Pancreas (tissue), 10 donors: ENCODE measurements at places on chromosomes 13 and 19. TPM values are rescaled to one million over a fixed set of nuclear protein-coding genes. Genes with fewer than 3 reads are reported as not detected.

GRCh38 chr13:103757361-103757760 lies 691.1 kb upstream of the SLC10A2 start:
- H3K4me1 ChIP-seq: no peaks in the 10 kb centered on the region
- no peaks in the 10 kb centered on the region for H3K36me3 ChIP-seq
- no peak overlapping the region for H3K4me3 ChIP-seq
- DNase-seq: no peak

DNA sequence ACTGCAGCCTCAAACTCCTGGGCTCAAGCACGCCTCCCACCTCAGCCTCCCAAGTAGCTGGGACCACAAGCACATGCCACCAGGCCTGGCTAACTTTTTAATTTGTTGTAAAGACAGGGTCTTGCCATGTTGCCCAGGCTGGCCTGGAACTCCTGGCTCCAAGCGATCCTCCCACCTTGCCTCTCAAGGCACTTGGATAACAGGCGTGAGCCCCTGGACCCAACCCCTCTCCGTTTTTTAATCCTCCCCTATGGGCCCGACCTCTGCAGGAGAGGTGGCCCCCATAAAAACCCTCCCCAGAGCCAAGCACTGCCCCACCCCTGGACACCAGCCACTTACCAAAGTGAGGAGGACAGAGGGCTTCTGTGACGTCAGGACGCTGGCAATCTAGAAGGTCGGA lies 28.6 kb downstream of the PEPD start:
- peak; percentile 16 for DNase-seq
- H3K4me3 ChIP-seq: no peak overlapping the region
- H3K4me1 ChIP-seq: no peaks in the 10 kb centered on the region
- no peaks in the 10 kb centered on the region for H3K36me3 ChIP-seq

DNA sequence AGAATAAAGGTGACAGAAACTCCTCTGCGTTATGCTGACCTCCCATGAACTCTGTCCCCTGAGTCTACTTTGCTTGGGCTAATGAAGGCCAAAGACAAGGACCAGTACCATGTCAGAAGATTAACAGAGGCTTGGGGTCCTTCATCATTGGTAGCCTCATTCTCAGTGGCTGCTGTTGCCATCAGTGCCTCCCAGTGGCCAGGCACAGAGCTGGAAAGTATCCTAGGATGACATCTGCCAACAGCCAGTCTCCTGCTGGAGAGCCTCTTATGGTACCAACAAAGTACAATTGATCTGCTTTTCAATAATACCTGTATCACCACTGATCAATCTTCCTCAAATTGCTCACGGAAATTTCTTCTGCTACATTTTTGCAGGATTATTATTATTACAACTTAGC lies 281.6 kb downstream of the DNAJC15 start:
- no peaks in the 10 kb centered on the region for H3K4me1 ChIP-seq
- H3K4me3 ChIP-seq: no peak overlapping the region
- no peak for DNase-seq
- no peaks in the 10 kb centered on the region for H3K27me3 ChIP-seq

- peak; percentile 35 for DNase-seq
- peaks cover 88% of the 10 kb centered on the region for H3K36me3 ChIP-seq
- no peaks in the 10 kb centered on the region for H3K27me3 ChIP-seq
- H3K27ac ChIP-seq: no peak overlapping the region
- H3K4me1 ChIP-seq: no peaks in the 10 kb centered on the region
Measured at GRCh38 chr19:808423-808775, 11.1 kb downstream of the PTBP1 start.

- no peaks in the 10 kb centered on the region for H3K36me3 ChIP-seq
- no peak for DNase-seq
- H3K4me3 ChIP-seq: no peak overlapping the region
- no peak overlapping the region for H3K27ac ChIP-seq
- no peaks in the 10 kb centered on the region for H3K4me1 ChIP-seq
- no peaks in the 10 kb centered on the region for H3K27me3 ChIP-seq
Measured at GRCh38 chr19:36267061-36267845, 52.3 kb downstream of the ZNF146 start.

GRCh38 chr13:80101040-80101439 lies 239.9 kb downstream of the SPRY2 start:
- H3K4me3 ChIP-seq: no peak overlapping the region
- no peak overlapping the region for H3K27ac ChIP-seq
- DNase-seq: no peak
- H3K36me3 ChIP-seq: no peaks in the 10 kb centered on the region

DNA sequence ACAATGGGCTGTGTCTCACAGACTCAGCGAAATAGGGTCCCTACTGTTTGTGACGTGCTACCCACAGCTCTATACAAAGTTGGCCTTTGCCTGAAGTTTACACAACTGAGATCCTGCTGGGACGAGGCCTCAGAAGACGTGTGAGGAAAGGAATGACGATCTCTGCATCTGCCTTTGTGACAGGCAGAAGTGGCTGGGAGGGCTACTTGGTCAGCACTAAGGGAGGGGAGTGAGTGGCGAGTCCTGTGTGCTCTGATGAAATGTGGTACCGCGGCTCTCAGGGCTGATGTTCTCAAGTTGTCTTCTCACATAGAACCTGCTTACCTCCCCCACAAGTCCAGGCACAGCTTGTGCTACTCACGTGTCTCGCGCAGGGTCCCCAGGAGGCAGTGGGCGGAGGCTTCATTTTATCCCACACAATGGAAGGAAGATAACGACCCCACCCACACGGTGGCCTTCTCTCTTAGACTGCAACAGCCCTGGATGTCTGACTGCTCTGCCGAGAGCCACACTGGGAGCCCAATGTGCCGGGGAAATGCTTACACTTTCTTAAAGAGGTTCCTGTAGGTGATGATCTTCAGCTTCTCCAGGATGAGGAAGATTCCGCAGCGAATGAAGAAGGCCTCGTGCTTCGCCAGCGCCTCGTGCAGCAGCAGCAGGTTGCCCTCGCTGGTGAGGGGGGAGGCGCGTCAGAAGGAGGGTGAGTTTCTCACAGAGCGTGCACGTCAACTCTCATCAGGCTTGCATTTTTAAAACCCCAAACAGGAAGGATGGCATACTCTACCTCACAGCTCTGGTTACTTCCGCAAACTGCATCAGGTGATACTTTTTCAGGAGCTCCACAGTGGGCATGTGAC lies 21.2 kb downstream of the PROZ start:
- DNase-seq: no peak
- peaks cover 26% of the 10 kb centered on the region for H3K36me3 ChIP-seq
- no peak overlapping the region for H3K27ac ChIP-seq
- no peaks in the 10 kb centered on the region for H3K27me3 ChIP-seq
- H3K4me1 ChIP-seq: no peaks in the 10 kb centered on the region

DNA sequence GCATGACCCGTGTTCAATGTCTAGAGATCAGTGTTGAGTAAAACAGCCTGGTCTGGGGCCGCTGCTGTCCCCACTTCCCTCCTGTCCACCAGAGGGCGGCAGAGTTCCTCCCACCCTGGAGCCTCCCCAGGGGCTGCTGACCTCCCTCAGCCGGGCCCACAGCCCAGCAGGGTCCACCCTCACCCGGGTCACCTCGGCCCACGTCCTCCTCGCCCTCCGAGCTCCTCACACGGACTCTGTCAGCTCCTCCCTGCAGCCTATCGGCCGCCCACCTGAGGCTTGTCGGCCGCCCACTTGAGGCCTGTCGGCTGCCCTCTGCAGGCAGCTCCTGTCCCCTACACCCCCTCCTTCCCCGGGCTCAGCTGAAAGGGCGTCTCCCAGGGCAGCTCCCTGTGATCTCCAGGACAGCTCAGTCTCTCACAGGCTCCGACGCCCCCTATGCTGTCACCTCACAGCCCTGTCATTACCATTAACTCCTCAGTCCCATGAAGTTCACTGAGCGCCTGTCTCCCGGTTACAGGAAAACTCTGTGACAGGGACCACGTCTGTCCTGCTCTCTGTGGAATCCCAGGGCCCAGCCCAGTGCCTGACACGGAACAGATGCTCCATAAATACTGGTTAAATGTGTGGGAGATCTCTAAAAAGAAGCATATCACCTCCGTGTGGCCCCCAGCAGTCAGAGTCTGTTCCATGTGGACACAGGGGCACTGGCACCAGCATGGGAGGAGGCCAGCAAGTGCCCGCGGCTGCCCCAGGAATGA lies 1.5 kb upstream of the CEACAM5 start:
- DNase-seq: peak; percentile 54
- H3K36me3 ChIP-seq: no peaks in the 10 kb centered on the region
- no peak overlapping the region for H3K27ac ChIP-seq
- no peak overlapping the region for H3K4me3 ChIP-seq
- no peaks in the 10 kb centered on the region for H3K4me1 ChIP-seq

GRCh38 chr19:55643887-55644176 lies 383 bp downstream of the ZNF581 start:
- no peaks in the 10 kb centered on the region for H3K27me3 ChIP-seq
- peak overlapping the region; percentile 33 for H3K4me3 ChIP-seq
- no peaks in the 10 kb centered on the region for H3K36me3 ChIP-seq
- H3K4me1 ChIP-seq: peaks cover 17% of the 10 kb centered on the region
- DNase-seq: no peak

- no peaks in the 10 kb centered on the region for H3K36me3 ChIP-seq
- H3K4me3 ChIP-seq: no peak overlapping the region
- DNase-seq: peak; percentile 55
- H3K4me1 ChIP-seq: peaks cover 8% of the 10 kb centered on the region
- no peak overlapping the region for H3K27ac ChIP-seq
- H3K27me3 ChIP-seq: no peaks in the 10 kb centered on the region
Measured at GRCh38 chr19:4606921-4607678, 32.2 kb upstream of the TNFAIP8L1 start.

GRCh38 chr19:44592451-44592890 lies 20.9 kb upstream of the IGSF23 start:
- H3K4me3 ChIP-seq: no peak overlapping the region
- DNase-seq: peak; percentile 49
- H3K27me3 ChIP-seq: no peaks in the 10 kb centered on the region
- H3K4me1 ChIP-seq: peaks cover 5% of the 10 kb centered on the region
- H3K27ac ChIP-seq: peak overlapping the region; percentile 8
- H3K36me3 ChIP-seq: no peaks in the 10 kb centered on the region

- no peaks in the 10 kb centered on the region for H3K27me3 ChIP-seq
- no peak for DNase-seq
- H3K36me3 ChIP-seq: no peaks in the 10 kb centered on the region
- no peak overlapping the region for H3K4me3 ChIP-seq
- H3K27ac ChIP-seq: no peak overlapping the region
Measured at GRCh38 chr13:27125357-27126282, 46.0 kb downstream of the USP12 start.

GRCh38 chr13:86567119-86567518 lies 767.9 kb upstream of the SLITRK6 start:
- DNase-seq: no peak
- no peaks in the 10 kb centered on the region for H3K27me3 ChIP-seq
- no peaks in the 10 kb centered on the region for H3K4me1 ChIP-seq
- H3K36me3 ChIP-seq: no peaks in the 10 kb centered on the region

DNA sequence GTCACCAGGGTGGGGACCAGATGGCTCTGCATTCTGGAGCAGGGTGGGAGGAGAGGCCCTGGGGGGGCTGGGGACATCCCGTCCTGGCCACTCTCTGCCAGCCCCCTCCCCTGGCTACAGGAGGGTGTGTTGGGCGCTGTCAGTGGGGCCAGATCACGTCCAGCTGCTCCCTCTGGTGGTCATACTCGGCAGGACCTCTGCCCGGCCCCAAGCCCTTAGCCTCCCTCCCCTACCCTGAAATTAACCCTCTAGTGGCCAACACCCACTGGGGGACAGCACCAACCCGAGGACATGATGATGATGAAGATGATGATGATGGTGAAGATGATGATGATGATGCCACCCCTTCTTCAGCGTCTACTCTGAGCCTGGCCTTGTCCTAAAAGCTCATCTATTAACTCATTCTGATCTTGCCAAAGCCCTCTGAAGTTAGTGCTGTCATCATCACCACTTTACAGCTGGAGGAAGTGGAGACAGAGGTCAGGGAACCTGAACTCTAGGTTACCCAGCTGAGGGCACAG lies 590 bp upstream of the LGI4 start:
- peak; percentile 77 for DNase-seq
- H3K4me1 ChIP-seq: peaks cover 10% of the 10 kb centered on the region
- no peaks in the 10 kb centered on the region for H3K36me3 ChIP-seq

DNA sequence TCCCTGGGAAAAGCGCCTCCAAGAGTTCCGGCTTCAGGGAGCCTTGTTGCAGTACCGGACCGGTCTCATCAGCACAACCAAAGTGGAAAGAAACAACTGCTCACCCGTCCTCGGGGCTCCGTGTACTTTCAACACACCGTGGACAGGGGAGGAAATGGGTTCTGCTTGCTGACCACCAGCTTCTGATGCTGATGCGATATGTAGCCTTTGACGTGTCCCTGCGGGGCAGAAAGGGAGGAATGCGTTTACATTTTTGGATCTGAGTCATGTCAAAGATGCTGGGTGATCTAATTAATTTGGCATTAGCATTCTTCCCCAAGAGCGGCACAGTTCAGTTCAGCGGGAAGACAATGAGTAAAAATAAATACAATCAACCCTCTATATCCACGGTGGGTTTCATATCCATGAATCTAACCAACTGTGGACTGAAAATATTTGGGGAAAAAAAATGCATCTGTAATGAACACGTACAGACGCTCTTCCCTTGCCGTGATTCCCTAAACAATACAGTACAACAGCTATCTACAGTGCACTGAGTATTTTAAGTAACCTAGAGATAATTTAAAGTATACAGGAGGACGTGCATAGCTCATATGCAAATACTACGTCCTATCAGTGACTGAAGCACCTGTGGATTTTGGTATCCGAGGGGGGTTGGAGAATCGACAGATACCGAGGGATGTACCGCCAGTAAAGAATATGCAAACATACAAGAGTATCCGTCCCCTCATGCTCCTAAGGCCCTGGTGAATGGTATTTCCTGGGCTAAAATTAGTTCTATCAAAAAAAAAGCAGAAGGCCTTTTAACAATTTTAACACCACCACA lies 19.8 kb downstream of the PROZ start:
- no peaks in the 10 kb centered on the region for H3K4me1 ChIP-seq
- no peaks in the 10 kb centered on the region for H3K27me3 ChIP-seq
- H3K36me3 ChIP-seq: peaks cover 68% of the 10 kb centered on the region
- no peak overlapping the region for H3K27ac ChIP-seq
- no peak overlapping the region for H3K4me3 ChIP-seq

DNA sequence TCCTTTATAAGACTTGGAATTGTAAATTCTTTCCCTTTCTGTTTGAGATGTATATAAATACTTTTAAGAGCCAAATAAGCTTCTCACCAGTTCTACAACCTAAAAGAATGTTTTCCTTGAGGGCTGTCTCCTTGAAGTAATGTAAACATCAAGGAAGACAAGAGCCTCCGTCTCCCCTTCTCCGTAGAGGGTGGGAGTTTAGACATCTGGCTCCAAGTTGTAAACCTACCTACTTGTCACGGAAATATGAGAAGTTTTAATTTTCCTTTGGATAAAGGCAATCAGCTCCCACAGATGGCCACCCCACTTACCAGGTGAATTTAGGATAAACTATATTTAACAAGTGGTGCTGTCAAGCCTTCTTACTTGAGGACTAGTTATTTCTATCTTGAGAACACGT lies 237.9 kb downstream of the NALCN start:
- no peaks in the 10 kb centered on the region for H3K4me1 ChIP-seq
- H3K4me3 ChIP-seq: no peak overlapping the region
- no peak overlapping the region for H3K27ac ChIP-seq
- H3K36me3 ChIP-seq: no peaks in the 10 kb centered on the region
- DNase-seq: no peak

The RDH13 gene
- total RNA-seq: 14.7 TPM

The GPR12 gene
- not detected for total RNA-seq

The SIGLEC7 gene
- total RNA-seq: 0.12 TPM

The ZNF66 gene
- total RNA-seq: 2.9 TPM

The GGACT gene
- total RNA-seq: 6.6 TPM

The ZNF555 gene
- 4.7 TPM for total RNA-seq

The STARD13 gene
- 29.4 TPM for total RNA-seq

The PDX1 gene
- 10.9 TPM for total RNA-seq
